ENCODE measurements at places on chromosomes 6 and 20. TPM values are rescaled to one million over a fixed set of nuclear protein-coding genes. Genes with fewer than 3 reads are reported as not detected.

CMTR1 gene
- 21.6 TPM for total RNA-seq

MAK gene
- not detected for total RNA-seq

EBF4 gene
- total RNA-seq: 8.2 TPM

VAPB gene
- total RNA-seq: 53.5 TPM

NKAIN2 gene
- 0.12 TPM for total RNA-seq

NKAPL gene
- total RNA-seq: 0.47 TPM

SLC17A3 gene
- total RNA-seq: not detected

FAXC gene
- total RNA-seq: 0.73 TPM

MMUT gene
- total RNA-seq: 55.0 TPM

MAFB gene
- total RNA-seq: 4.0 TPM

TAGAP gene
- 2.2 TPM for total RNA-seq

TSPO2 gene
- not detected for total RNA-seq

PI16 gene
- 2.0 TPM for total RNA-seq

SPATA25 gene
- total RNA-seq: 2.0 TPM

LTA gene
- not detected for total RNA-seq

FAM83B gene
- 39.4 TPM for total RNA-seq

C6orf15 gene
- total RNA-seq: not detected

EDEM2 gene
- total RNA-seq: 29.7 TPM

HCRTR2 gene
- not detected for total RNA-seq

FHL5 gene
- total RNA-seq: 3.4 TPM

CST1 gene
- total RNA-seq: not detected

ASIP gene
- not detected for total RNA-seq

COX4I2 gene
- total RNA-seq: 0.67 TPM

BHLHE23 gene
- not detected for total RNA-seq

GPR6 gene
- not detected for total RNA-seq

BPIFB3 gene
- total RNA-seq: not detected

SLC22A16 gene
- not detected for total RNA-seq

TAAR8 gene
- not detected for total RNA-seq

RCAN2 gene
- 9.8 TPM for total RNA-seq

STX11 gene
- 1.7 TPM for total RNA-seq

TRIM31 gene
- total RNA-seq: 278 TPM

FAM83D gene
- total RNA-seq: 9.4 TPM

SPACA1 gene
- total RNA-seq: not detected

TRIM40 gene
- 30.7 TPM for total RNA-seq

SAMD10 gene
- 9.5 TPM for total RNA-seq

HLA-C gene
- total RNA-seq: 1,296 TPM

AGPAT1 gene
- total RNA-seq: 55.0 TPM

FERMT1 gene
- total RNA-seq: 62.0 TPM

FAM209B gene
- total RNA-seq: not detected

OPRM1 gene
- total RNA-seq: not detected

TBX18 gene
- 0.78 TPM for total RNA-seq

BTNL2 gene
- not detected for total RNA-seq

Measured in left colon (tissue), 2 donors.